Mammary epithelial cell (primary cell): ENCODE measurements at places on chromosomes 2 and 18.

GRCh38 chr2:50125246-50125645, 906.7 kb downstream of the NRXN1 start:
- DNase-seq = no peak

DNA sequence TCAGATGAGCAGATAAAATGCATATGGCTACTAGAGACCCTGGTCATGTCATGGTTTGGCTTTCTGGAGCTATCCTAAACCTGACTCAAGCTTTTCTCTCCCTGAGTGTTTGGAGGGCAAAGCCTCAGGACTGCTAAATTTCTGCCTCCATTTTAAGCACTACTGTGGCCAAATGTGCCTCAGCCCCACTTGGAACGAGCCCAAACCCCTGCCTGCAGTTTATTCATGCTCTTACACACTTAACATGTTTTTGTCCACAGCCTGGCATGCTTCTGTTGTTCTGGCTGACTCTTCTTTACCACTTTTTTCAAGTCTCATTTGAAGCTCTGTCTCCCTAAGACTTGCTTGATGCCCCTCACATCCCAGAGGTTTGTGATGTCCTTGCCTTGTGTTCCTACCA, 24.7 kb downstream of the MGAT5 start:
- no peak for DNase-seq

- DNase-seq = no peak
These were observed 24.3 kb upstream of the SNTG2 start for GRCh38 chr2:926259-926793.

- DNase-seq = no peak
These were observed 92.2 kb upstream of the MBOAT2 start for GRCh38 chr2:9095690-9096089.

GRCh38 chr2:163259489-163259888, 420.9 kb upstream of the KCNH7 start:
- DNase-seq = no peak
